Activated naive CD8-positive, alpha-beta T cell treated with anti-CD3 and anti-CD28 coated beads for 36 hours (primary cell): ENCODE measurements at places on chromosomes 12 and 14. TPM values are rescaled to one million over a fixed set of nuclear protein-coding genes. Genes with fewer than 3 reads are reported as not detected.

PTGER2 gene
- 23.3 TPM for total RNA-seq

MMP17 gene
- total RNA-seq: not detected

GRCh38 chr12:31773867-31774266 is 45.0 kb upstream of the AMN1 start:
- no peak for DNase-seq

DNA sequence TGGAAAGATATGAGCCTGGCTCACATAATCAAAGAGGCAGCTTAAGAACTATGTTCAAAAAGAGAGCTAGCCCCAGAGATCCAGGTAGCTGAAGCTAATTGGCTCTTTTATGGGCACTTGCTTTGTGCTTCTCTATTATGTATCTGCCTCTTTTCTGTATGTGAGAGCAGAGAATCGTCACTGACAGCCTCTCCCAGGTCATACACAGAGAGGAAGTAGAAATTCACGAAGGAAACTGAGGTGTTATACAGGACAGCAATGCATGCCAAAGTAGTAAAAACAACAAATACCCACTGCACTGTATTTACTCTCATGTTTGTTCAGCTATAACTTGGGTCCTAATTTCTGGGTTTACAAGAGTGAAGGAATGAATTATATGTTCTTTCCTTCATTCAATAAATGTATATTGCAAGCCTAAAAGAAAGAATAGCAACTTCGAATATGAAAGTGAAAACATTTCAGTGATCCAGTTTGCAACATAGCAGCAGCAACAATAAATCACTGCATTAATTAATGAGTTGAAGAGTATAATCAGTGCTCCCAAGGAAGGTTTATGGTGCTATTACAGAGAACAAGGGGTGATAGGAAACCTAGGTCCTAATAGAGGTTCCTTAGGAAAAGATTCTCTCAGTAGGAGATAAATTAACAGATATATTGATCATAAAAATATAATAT is 47.1 kb upstream of the ATXN7L3B start:
- no peak for DNase-seq

GRCh38 chr14:93543766-93544165 is 113.0 kb downstream of the UNC79 start:
- no peak for DNase-seq

SLCO1B3 gene
- not detected for total RNA-seq

DNA sequence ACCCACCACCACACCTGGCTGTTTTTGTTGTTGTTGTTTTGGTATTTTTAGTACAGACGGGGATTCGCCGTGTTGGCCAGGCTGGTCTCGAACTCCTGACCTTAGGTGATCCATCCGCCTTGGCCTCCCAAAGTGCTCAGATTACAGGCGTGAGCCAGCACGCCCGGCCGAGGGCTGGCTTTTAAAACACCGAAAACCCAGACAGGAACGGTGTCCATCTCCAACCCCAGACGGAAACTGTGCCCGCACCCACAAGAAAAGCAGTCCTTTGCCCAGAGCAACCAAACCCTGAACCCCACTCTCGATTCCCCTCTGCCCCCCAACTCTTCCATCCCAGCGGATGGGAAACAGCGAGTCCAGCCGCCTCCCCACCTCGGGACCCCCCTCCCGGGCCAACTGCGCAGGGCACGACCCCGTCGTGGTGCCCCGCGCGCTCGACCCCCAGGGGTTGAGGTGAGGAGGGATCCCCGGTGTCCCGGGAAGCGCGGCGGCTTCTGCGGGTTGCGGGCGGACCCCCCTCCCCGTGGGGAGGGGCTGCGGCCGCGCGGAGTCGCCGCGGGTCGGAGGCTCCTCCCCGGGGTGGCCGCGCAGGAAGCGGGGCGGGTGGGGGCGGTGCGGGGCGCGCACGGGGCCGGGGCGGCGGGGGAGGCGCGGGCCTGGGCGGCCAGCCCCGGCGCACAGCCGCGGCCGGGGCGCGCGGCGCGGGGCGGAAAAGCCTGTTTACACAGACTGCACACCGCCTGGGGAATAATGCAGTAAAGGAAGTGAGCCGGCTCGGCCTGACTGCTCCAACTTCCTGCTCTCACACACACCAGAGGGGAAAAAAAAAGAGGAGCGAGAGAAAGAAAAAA is at the start of gene ELK3:
ELK3 (plus strand) TSS at position 651 of the 851 bp plus-strand sequence.
- peak; percentile 58 for DNase-seq

DNA sequence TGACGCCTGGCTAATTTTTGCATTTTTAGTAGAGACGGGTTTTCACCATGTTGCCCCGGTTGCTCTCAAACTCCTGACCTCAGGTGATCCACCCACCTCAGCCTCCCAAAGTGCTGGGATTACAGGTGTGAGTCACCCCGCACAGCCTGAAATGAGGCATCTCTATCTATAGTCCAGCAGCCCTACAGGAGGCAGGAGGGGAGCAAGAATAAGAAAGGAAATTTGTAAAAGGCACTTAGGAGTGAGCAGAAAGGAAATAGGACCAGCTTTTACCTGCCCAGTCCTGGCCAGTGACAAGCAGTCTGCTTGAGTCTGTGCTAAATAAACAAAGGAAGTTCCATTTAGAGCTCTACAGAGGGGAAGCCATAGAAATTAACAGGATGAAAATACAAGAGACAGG is 15.0 kb upstream of the PSMA6 start:
- no peak for DNase-seq

TMEM117 gene
- total RNA-seq: 0.68 TPM

BDKRB2 gene
- total RNA-seq: not detected

OR4K14 gene
- total RNA-seq: not detected

GRCh38 chr12:60465060-60465459 is 869.2 kb downstream of the SLC16A7 start:
- no peak for DNase-seq

RBM25 gene
- total RNA-seq: 108 TPM

NOVA1 gene
- 0.10 TPM for total RNA-seq

DNA sequence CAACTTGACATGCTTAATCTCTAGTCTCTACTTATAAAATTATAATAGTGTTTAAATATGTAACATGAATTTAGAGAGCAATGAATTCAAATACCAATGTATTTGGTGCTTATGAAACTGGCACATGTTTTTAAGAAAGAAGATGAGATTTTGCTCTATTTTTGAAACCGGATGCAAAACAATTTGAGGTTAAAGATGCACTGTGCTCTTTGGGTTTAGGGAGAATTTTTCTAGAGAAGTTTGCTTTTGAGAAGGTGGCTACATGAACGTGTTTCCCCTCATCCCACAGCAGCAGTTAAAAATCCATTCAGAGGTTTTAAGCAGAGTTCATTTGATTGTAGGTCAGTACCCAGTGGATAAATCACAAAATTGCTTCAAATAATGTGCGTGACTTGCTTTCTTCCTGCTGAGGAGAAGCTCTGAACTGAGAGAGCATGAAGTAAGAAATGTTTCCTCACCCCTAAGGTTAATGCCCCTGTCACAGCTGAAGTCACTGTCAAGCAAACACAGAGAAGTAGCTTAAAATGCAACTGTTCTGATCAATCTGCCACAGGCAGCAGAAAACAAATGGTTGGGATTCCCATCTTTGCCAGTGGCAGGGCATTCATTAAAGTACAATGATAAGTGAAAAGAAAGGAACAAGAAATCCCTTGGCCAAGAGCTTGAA is 241.9 kb upstream of the SYT1 start:
- DNase-seq: no peak

NGDN gene
- 75.2 TPM for total RNA-seq

DNA sequence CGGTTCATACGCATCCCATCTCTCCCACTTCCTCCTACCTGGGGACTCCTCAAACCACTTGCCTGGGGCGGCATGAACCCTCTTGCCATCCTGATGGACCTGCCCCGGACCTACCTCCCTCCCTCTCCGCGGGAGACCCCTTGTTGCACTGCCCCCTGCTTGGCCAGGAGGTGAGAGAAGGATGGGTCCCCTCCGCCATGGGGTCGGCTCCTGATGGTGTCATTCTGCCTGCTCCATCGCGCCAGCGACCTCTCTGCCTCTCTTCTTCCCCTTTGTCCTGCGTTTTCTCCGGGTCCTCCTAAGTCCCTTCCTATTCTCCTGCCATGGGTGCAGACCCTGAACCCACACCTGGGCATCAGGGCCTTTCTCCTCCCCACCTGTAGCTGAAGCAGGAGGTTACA is 3.6 kb downstream of the WNT1 start:
- DNase-seq: no peak

DNA sequence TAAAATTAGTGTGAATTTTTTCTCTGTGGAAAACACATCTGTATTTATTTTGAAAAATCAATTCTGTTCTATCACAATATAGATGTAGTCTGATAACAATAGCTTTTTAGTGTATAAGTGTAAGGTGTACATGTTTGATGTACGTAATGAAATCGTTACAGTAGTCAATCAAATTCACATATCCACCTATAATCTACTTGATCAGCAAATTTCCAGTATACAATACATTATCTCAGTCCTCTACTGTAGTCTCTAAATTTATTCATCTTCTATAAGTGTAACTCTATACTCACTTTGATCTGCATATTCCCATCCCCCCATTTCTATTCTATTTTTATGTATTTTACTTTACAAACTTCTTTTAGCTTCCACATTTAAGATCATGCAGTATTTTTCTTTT is 13.0 kb downstream of the PLEKHA5 start:
- DNase-seq: no peak

TMEM260 gene
- total RNA-seq: 8.8 TPM

TWF1 gene
- total RNA-seq: 24.3 TPM

HOXC13 gene
- total RNA-seq: not detected
